Hypothalamus (tissue), 51 donors: ENCODE measurements at places on chromosomes 4 and X.

DNA sequence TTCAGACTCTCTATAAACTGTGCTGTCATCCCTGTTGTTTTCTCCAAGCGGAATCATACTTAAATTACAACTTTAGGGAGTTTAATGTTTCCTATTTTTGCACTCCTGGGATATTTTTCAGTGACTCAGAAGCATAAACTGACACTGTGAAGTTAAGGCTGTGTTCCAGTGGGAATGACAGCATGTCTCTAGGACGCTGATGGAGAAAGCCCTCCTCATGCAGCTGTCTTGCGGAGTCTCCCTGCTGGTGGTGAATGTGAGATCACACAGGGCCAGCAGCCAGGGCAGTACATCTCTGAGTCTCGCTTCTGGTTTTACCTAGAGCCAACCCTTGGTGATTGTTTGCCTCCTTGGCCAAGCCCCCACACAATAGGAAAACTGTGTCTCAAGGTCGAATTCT lies 53.3 kb downstream of the NFKB1 start:
- no peak for DNase-seq

DNA sequence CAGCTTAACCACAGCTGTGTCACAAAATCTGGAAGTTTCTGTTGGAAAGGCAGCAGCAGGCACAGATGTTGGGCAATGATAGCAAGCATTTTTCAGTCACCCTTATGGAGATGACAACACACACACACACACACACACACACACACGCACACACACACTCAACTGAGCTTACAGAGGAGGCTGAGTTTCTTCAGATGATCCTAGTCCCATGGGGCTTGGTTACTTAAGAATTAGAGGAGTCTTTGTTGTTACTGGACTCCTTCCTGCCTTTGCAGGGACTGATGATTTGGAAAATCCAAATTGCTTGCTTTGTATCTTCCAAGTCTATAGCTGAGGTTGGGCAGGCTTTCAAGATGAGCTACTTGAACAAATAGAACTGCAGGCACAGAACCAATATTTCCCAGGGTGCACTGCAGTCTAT lies 740.1 kb upstream of the PITX2 start:
- no peak for DNase-seq

- DNase-seq, result no peak
Measured at GRCh38 chr4:74715706-74716435, 78.5 kb downstream of the BTC start.

DNA sequence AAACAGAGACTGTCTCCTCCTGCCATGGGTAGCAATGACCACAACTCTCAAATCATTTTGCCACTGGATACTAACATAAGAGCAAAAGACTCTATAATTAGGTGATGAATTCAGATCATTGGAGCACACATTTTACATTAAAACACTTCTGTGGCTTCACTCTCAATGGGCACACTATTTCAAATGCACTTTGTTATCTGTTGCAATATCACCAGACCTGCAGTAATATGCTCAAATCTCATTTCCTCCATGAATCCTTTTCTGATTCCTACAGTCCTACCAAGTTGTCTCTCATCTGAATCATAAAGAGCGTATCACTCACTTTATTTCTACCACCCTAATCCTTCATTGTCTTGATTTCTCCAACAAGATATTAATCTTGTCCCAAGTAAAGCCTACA lies 302.8 kb downstream of the KCNIP4 start:
- no peak for DNase-seq

GRCh38 chrX:13360146-13360545 lies 40.3 kb upstream of the ATXN3L start:
- DNase-seq, result no peak

DNA sequence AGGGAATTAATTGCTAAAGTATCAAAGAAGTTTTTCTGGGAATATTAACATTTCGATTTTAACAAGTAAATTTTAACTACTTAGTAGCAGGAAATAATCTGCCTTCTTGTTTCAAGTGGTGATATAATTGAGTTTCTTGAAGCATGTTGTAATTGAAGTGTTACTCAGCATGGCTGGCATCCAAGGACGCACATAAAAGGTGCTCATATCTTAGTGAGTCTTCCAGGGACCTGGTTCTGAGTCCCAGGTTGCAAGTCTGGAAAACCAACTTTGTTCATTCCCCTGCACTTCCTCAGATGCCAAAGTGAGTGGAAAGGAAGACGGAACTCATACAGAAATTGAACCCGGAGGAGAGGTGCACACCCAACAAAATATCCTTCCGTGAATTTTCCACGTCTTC lies 399.6 kb downstream of the NLGN4X start:
- no peak for DNase-seq

- no peak for DNase-seq
Measured at GRCh38 chr4:154004016-154004415, 215.1 kb upstream of the SFRP2 start.

- DNase-seq, result no peak
Measured at GRCh38 chr4:117560329-117560728, 474.0 kb upstream of the NDST3 start.

- DNase-seq, result no peak
Measured at GRCh38 chr4:52846502-52846901, 15.6 kb upstream of the RASL11B start.

DNA sequence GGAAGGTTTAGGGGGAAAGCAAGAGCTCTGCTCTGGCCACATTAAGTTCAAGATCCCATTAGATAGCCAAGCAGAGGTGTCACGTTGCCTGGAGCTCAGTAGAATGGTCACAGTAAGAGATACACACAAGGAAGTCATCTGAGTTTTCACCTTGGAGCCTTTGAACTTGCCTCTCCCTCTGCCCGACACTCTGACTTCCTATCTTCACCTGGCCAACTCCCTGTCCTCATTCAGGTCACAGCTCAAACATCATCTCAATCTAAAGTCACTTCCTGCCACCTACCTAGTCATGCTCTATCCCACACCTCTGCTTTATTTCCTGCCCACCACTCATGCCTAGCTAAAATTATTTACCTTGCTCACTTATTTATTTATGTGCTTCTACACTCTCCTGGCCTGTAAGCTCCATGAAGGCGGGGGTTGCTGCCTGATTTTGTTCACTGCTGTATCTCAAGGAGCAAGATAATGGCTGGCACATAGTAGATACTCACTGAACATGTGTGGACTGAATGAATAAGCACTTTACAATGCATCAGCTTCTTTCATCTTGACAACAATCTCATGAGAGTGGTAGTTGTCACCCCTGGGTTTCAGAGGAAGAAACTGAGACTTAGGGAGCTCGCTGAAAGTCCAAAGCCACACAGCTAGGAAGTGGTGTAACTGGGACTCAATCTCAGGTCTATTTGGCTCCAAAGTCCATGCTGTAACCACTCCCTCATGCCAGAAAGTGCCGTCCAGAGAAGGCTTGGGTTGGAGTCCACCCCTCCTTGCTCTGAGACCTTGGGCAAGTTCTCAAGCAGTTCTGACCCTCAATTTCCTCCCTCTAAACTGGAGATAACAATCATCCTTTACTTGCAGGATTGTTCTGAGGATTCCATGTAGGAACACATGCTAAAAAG lies 40.3 kb downstream of the EFNB1 start:
- DNase-seq, result no peak

DNA sequence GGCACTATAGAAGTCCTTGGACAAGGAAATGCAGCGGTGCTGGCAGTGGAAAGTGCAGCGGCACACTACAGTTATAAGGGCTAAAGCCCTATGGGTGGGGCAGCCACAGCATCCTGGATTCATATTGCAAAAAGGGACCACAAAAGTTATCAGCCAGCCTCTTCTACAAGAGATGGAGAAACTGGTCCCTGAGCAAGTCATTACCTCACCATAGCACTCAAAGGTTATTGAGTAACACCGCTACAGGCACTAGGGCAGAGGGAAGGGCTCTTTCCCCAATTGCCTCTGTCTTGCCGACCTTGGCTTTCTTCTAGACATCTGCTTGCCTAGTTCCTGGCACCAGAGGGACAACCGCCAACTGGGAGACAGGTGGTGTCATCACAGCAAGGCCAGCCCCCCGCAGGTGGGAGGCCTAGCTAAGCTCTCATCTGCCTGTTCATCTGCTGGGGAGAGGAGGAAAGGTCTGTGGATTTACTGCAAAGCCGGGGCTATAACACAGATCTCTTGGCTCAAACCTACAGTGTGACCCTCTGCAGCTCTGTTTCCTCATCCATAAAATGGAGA lies 600.0 kb downstream of the BCOR start:
- DNase-seq, result no peak

DNA sequence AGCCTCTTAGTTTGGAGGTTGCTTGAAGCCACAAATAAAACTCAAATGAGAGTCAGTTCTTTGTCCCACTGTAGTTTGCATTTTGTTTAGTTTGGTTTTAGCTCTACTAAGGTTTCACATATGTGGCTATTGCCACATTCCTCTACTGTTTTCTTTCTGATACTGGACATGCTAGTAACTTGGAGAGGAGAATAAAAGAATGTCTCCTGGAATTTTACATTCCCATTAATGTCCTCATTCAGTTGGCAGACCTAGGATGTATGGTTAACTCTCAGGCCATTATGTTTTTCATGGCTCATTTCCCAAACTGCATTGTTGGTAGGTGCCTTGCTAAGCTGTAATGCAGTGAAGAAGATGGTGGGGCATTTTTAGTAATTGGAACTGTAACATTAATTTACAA lies 29.9 kb downstream of the UPRT start:
- no peak for DNase-seq

DNA sequence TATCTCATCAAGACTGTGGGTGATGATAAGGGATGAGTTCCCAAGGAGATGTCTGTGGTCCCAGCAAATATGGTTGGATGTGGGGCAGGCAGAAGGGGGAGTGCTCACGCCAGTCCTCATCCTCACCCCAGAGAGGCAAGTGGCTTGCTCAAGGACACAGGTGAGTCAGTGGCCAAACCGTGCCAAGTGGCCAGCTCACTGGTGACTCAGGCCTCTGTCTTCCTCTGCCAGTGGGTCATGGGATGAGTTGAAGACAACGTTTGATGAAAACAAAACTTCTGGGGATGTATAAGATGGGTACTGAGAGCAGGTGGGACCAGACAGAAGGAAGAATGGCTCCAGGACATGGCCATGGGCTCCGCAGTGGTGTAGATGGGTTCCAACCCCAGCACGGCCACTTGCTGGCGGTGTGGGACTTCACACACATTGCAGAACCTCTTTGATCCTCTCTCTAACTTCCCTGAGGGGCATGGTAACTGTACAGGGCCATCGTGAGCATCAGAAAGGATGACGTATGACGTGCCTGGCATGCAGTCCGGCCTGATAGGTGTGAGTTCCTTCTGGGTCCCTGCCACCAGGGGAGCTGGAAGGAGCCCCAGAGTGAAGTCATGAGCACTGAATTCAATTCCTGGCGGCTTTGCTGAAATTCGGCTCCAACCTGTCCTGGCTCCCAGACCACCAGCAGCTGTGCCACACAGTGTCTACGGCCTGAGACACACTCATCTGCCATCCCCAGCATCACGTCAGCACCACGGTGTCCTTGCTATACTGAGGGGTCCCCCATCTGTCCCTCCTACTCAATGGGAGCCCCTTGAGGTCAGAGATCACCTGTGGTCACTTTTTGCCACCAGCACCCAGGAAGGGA lies 41.3 kb upstream of the GPR78 start:
- DNase-seq, result no peak

- DNase-seq, result no peak
Measured at GRCh38 chrX:72122621-72123337, 8.9 kb downstream of the RTL5 start.

DNA sequence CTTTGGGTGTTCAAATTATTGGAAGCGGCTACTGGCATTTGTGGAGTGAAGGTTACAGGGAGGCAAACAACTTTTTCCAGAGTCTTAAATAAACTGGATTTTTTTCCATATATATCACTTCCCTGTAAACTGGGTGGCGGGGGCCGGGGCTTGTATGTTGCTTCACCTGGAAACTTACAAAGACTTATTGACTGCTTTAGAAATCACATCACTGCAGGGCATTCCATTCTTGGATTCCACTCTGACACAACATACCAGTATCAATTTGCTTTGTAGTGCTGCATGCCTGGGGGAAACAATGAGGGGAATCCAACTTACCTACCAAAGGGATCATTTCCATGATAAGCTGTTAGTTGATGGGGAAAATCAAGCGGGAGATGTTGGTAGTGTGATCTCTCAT lies 21.7 kb upstream of the FAM156A start:
- DNase-seq, result no peak

DNA sequence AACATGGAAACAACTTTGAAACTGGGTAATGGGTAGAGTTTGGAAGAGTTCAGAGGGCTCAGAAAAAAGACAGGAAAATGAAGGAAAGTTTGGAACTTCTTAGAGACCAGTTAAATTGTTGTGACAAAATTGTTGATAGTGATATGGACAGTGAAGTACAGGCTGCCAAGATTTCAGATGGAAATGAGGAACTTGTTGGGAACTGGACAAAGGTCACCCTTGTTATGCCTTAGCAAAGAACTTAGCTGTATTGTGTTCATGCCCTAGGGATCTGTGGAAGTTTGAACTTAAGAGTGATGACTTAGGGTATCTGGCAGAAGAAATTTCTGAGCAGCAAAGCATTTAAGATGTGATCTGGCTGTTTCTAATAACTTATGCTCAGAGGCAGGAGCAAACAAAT lies 5.1 kb upstream of the ARL13A start:
- no peak for DNase-seq

- no peak for DNase-seq
Measured at GRCh38 chr4:87179751-87180150, 40.7 kb downstream of the KLHL8 start.

DNA sequence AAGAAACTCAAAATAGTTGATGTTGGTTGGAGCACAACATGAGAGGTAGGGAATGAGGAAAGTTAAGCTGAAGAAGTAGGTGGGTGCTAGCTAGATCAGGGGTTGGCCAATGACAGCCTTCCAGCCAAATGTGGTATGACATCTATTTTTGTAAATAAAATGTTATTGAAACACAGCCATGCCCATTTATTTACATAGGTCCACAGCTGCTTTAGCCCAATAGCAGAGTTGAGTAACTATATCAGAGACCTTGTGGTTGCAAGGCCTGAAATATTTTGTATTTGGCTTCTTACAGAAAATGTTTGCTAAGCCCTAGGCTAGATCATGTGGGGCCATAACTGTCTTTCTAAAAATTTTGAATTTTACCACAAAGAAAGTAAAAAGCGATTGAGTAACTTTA lies 234.9 kb upstream of the CTSO start:
- no peak for DNase-seq

- no peak for DNase-seq
Measured at GRCh38 chr4:80452768-80453167, 117.2 kb downstream of the CFAP299 start.

- no peak for DNase-seq
Measured at GRCh38 chr4:170591076-170591475, 501.3 kb upstream of the AADAT start.

- no peak for DNase-seq
Measured at GRCh38 chr4:16893141-16893651, 5.2 kb downstream of the LDB2 start.

GRCh38 chr4:41620594-41621256 lies 82.8 kb downstream of the LIMCH1 start:
- no peak for DNase-seq
